ENCODE measurements at places on chromosomes 6 and 20.
A peak's percentile ranks its signal among the peaks of the same experiment; 100 is the strongest.

DNA sequence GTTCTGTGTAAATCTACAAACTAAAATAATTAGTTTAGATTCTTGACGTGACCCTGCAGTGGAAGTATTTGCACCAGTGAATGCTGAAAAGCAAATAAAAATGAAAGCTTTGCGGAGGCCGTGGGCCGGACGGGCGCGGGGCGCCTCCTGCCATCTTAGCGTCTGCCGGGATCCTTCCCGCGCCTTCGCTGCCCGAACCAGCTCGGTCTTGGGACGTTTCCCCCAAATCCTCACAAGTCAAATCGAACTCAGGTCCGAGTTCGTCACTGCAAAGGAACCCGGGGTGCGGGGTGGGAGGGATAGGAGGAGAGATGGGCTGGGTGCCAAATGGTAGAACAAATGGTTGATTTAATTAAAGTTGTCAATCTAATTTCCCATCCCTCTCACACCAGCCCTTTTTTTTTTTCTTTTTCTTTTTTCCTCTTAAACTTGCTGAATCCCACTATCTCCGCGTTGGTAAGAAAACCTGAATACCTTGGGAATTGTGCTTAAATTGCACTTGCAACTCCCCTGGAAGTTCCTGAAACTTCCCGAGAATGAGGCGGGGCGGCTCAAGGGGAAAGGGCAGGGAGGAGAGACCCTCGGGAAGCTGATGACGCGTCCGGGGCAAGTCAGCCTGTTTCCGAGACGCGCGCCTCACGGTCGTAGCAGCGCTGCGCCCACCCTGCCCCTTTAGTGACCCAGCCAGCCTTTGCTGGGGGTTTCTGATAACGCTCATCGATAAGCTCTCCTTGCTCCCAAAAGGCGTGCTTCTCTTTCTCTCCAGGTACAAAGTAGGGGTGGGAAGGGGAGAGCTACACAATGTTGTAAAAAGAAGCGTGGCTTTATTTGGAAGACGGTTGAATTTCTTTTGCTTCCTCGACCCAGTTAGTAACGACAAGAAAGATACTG lies 1.8 kb downstream of the GJA1 start:
- no peak for DNase-seq

- DNase-seq, result no peak
These were observed 75.6 kb downstream of the PRL start for GRCh38 chr6:22221211-22221610.

DNA sequence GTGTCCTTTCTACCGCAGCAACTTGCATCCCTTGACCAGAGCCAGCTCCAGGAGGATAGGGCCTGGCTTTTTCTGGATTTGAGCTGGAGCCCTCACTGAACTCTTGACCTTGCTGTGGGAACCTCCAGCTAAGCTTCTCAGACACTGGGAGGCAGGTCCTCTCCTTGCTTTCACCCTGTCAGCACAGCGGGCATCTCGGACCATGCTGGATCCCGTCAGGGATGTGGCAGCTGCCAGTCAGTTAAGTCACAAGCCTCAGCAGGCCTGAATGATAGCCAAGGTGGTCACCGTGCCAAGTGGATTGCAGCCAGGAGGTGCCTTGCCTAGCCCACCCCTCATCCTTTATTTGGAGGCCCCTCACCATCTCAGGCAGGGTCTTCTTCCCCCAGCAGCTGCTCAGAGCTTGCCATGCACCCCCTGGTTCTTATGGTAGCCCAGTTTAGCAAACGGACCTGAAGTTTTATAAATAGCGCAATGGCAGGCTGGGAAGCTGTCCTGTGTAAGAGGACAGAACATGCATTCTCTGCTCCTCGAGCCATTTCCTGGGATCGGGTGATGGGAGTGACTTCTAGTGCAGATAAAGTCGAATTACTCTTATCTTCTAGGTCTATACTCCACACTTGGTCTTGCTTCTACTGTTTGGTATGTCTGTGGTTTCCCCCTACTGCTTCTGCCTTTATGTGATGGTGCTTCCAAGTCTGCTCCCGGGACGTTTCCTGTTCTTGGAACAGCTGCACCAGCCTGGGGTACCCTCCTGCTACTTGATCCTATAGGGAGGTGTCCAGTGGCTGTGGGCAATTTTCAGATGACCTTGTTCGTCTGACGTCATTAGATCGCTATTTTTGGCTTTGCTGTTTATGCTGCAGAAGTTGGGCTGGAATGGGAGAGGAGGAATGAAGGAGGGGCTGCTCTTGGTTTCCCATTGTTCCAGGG lies 7.1 kb upstream of the MYLK2 start:
- DNase-seq, result no peak

DNA sequence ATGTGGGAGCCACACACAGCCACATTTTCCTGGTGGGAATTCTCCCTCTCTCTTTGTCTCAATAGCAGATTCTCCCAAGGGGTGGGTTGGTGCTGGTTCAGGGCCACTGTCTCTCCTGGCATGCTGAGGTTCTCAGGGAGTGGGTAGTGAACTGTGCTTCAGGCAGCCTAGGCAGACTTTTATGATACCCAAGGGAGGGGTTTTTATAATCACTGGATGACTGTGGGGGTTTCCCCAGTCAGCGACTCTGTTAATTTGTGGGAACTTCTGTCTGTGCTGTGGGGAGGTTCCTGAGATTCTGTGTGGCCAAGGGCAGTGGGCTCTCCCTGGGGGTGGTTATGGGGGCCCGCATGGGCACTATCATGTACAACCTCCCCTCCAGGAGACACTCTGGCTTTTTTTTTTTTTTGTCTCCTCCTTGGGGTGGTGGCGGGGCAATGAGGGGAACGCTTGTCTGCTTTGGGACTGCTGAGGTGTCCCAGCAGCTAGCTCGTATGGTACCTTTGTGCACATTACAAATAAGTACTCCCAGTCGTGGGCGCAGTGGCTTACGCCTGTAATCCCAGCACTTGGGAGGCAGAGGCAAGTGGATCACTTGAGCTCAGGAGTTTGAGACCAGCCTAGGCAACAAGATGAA lies 10.0 kb downstream of the PTK7 start:
- no peak for DNase-seq

- no peak for DNase-seq
These were observed 219.1 kb upstream of the STXBP5 start for GRCh38 chr6:146985111-146985510.

GRCh38 chr6:38413102-38413800 lies 226.5 kb downstream of the BTBD9 start:
- no peak for DNase-seq

DNA sequence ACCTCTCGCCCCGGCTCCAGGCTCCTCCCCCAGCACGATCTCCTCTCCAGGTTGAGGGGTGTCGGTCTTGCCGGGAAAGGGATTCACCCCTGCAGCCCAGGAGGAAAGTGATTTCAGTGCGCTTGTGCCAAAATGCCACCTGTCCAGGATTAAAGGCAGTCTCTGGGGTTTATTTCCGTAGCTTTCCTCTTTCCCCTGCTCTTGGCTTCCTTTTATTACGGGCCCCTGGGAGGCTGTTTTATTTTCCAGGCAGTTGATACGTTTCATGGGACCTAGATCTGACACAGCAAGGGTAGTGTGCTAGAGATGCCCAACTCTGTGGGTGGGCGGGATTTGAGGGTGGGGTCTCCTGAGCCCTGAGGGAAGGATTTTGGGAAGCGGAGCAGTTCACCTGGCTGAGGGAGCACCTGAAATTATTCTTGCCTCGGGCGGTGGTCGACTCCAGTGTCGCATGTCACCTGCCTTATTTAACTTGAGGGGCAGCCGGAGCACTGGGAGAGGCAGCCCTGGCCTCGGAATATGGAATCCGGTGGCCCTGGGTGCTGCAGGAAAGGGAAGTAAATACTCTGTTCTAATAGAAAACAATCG lies 9.5 kb upstream of the NKX2-2 start:
- DNase-seq, result no peak

DNA sequence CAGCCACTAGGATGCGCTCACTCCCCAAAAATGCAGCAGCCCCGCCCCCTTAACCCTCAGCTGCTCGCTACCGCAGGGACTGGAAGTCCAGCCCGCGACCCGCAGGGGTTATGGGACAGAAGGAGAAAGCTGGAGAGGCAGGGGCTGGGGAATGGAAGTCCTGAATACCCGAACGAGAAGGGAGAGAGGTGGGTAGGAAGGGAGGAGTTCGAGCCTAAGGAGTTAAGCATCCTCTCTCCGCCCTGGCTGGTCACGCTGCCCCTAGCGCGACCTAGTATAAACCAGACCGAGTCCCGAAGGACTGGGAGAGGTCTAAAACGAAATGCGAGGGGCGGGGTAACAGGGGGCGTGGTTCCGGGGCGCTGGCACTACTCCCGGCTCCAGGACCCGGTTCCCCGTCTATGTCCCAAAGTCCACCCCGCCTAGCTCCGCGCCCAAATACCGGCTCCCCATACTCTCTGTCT lies 448 bp upstream of the DDAH2 start:
- DNase-seq, result peak; percentile 65

GRCh38 chr6:107600121-107600520 lies 110.2 kb downstream of the SOBP start:
- no peak for DNase-seq

DNA sequence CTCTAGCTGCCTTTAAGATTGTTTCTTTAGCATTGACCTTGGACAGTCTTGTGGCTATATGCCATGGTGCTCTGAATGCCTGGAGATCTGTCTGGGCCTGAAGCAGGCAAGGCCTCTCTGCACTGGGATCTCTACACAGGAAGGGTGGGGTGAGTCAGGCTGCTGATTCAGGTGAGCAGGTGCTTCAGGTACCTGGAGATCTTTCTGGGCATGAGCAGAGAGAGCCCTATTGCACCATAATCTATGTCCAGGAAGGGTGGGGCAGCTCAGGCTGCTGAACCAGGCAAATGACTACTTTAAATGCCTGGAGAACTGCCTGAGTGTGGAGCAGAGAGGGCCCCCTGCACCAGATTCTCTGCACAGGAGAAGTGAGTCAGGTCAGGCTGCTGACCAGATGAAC lies 94.5 kb downstream of the TPBG start:
- DNase-seq, result no peak

GRCh38 chr20:52785679-52786078 lies 186.5 kb upstream of the TSHZ2 start:
- no peak for DNase-seq

DNA sequence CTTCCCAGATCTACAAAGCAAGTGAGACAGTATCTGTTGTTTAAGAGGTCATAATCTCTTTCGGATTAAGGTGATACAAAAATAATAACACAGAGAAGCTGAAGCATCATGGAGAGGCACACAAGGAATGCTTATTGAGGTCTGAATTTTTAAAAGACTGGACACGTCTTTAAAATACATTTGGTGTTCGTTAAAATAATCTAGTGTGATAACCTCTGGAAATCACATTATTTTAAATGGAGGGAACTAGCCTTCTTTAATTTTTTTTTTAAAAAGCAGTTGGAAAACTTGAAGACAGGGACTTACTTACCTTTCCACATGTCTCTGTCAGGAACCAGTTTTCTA lies 1.9 kb upstream of the LRRC1 start:
- no peak for DNase-seq

DNA sequence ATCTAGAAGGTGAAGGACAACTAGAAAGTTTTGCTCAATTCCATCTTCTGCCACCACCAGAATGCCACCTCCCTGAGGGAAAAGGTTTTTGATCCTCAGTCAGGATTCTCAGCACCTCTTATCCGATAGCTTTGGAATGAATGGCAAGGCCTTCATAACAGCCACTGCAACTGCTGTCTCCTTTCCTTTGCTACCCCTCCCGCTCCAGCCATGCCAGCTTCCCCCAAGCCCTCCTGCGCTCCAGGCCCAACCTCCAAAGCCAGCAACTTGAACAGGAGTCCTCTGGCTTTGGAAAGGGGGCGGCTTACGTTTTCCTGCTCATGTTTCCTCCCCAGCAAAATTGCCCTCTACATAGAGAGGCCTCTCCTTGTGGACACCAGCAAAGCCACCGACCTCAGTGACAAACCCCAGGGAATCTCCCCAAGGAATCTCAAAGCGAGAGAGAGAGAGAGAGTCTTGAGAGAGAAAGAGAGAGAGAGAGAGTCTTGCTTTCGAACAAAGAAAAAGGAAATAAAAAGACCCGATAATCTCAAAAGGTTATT lies 420 bp upstream of the BTN2A1 start:
- no peak for DNase-seq

- no peak for DNase-seq
These were observed 115.4 kb downstream of the CFAP61 start for GRCh38 chr20:20167698-20168097.

GRCh38 chr6:76506808-76507207 lies 434.3 kb upstream of the IMPG1 start:
- DNase-seq, result no peak

GRCh38 chr6:42269974-42270510 lies 52.4 kb upstream of the MRPS10 start:
- DNase-seq, result no peak

- no peak for DNase-seq
These were observed 18.7 kb downstream of the SRXN1 start for GRCh38 chr20:634148-634925.

- no peak for DNase-seq
These were observed 10.7 kb downstream of the SUN5 start for GRCh38 chr20:32993496-32994050.

GRCh38 chr20:46283426-46284039 lies 24.8 kb downstream of the CDH22 start:
- DNase-seq, result no peak

- DNase-seq, result peak; percentile 34
These were observed 2.0 kb downstream of the TRAM2 start for GRCh38 chr6:52574709-52575501.

DNA sequence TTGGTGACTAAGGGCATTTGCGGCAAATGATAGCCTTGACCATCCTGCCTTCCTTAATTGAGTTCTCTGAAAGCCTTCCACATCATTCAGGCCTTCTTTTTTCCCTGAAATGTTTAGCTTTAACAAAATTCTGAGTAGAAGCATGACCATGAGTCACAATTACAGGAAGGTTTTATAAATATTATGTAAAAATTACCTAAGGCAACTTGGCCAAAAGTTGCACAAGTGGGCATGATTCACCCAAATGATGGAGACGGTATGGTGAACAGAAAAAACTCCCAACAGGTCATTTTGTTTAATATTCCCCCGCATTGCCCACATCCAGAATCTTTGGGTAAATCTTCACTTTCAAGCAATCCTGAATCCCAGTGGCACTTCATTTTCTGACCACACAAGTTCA lies 37.0 kb downstream of the MC3R start:
- DNase-seq, result no peak

DNA sequence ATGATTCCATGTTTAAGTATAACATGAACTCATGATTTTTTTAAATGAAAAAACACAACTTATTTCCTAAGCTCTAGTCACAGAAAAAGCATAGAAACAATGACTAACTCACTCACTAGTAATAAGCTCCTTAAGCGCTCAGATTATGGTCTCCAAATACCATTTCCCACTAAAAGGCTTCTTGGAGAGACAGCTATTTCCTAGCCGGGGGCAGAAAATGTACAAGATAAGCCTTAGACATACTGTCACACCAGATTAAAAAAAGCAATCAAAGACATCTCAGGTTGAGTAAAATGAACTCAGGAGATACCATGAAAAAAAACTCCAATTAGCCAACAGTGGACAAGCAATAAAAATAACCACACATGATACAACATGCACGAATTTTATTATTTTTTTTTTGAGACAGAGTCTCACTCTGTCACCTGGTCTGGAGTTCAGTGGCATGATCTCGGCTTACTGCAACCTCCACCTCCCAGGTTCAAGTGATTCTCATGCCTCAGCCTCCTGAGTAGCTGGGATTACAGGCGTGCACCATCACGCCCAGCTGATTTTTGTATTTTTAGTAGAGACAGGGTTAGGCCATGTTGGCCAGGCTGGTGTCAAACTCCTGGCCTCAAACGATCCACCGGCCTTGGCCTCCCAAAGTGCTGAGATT lies 14.9 kb downstream of the SRPK1 start:
- no peak for DNase-seq

- DNase-seq, result no peak
These were observed 32.0 kb upstream of the GCM1 start for GRCh38 chr6:53180678-53181077.

GRCh38 chr20:53592992-53593465 lies 610 bp downstream of the ZNF217 start:
- DNase-seq, result no peak

- DNase-seq, result no peak
These were observed 39.1 kb upstream of the DDR1 start for GRCh38 chr6:30845183-30845582.

All from stimulated activated CD4-positive, alpha-beta T cell treated with anti-CD3 and anti-CD28 coated beads, Interleukin-4, amount 100 ng/mL, for 48 hours (primary cell).